Vagina (tissue), 2 donors: ENCODE measurements at places on chromosomes 16 and 17. TPM values are rescaled to one million over a fixed set of nuclear protein-coding genes. Genes with fewer than 3 reads are reported as not detected.

DNA sequence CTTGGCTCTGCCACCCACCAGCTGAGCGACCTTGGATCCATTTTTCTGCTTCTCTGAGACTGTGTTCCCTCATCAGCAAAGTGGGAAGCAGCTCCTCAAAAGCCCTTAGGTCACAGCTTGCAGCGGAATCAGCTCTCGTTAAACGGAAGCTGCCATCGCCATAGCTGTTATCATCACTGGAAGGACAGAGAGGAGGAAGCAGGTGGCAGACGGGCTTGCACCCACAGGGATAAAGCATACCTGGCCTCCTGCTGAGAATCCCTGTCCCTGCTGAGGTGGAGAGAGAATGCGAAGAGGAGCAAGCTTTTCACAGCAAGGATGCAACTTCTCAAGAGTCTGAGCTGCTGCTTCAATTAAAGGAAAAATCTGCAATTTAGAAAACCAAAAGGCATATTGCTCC lies 106.6 kb downstream of the CLEC16A start:
- peaks cover 7% of the 10 kb centered on the region for H3K36me3 ChIP-seq
- no peak for DNase-seq
- peaks cover 14% of the 10 kb centered on the region for H3K4me1 ChIP-seq
- no peaks in the 10 kb centered on the region for H3K27me3 ChIP-seq
- no peak overlapping the region for H3K27ac ChIP-seq

- DNase-seq: no peak
- no peaks in the 10 kb centered on the region for H3K27me3 ChIP-seq
- H3K27ac ChIP-seq: no peak overlapping the region
- no peaks in the 10 kb centered on the region for H3K36me3 ChIP-seq
- peaks cover 6% of the 10 kb centered on the region for H3K4me1 ChIP-seq
Observed at GRCh38 chr16:57229079-57229478, 16.0 kb upstream of the ARL2BP start.

DNA sequence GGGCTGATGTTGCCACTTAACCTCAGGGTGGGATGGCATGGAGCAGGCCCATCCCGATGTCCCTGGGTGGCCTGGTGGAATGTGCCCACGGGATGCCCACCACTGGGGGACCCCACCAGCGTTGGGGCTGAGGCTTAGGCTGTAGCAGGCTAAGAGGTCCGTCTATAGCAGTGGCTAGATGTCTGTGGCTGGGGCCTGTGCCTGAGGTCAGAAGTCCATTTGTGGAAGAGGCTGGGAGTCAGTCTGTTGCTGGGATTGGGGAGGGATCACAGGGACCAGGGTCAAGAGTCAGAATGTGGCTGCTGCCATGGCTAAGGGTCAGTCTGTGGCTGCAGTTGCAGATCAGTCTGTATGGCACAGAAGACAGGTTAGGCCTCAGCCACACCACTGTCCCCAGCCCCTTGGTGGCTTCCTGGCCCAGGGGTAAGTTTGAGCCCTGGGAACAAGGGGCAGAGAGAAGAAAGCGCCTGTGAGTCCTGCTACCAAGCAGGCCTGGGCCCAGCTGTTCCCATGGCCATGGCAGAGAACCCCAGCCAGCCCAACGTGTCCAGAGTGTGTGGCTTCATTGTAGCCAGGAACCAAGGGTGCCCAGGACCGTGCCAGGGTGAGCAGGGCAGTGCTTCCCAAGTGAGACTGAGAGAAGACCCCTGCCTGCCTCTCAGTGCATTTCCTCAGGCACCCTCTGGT lies 35.7 kb downstream of the RAI1 start:
- no peaks in the 10 kb centered on the region for H3K36me3 ChIP-seq
- H3K27ac ChIP-seq: no peak overlapping the region
- H3K4me3 ChIP-seq: no peak overlapping the region

GRCh38 chr17:73404246-73404645 lies 92.4 kb upstream of the CDC42EP4 start:
- H3K36me3 ChIP-seq: no peaks in the 10 kb centered on the region
- no peak overlapping the region for H3K4me3 ChIP-seq
- no peak for DNase-seq
- no peaks in the 10 kb centered on the region for H3K27me3 ChIP-seq
- no peak overlapping the region for H3K27ac ChIP-seq
- H3K4me1 ChIP-seq: no peaks in the 10 kb centered on the region

Gene ABCC3
- total RNA-seq: 47.6 TPM

Gene RPL19
- total RNA-seq: 2,758 TPM

- no peak overlapping the region for H3K4me3 ChIP-seq
- DNase-seq: no peak
- no peak overlapping the region for H3K27ac ChIP-seq
- H3K36me3 ChIP-seq: no peaks in the 10 kb centered on the region
Observed at GRCh38 chr17:74117087-74117698, 86.3 kb upstream of the RPL38 start.

DNA sequence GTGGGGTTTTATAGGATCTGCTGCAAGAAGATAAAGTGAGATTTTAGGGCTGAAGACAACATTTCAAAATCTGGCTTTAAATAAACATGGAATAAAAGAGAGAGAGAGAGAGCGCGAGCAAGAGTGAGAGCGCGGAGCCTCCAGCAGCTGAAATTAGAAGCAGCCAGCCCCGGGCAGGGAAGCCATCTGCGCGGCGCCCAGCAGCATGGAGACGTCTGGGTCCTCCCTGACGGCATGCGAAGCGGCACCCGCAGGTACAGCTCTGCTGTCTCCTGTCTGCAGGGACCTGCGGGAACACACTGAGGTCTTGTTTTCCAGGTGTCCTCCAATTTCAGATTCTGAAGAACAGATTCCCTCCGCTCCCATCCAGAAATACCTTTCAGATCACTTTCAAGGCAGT lies 7.9 kb upstream of the BAIAP2 start:
- H3K27ac ChIP-seq: peak overlapping the region; percentile 45
- peak overlapping the region; percentile 0 for H3K4me3 ChIP-seq
- DNase-seq: no peak
- peaks cover 3% of the 10 kb centered on the region for H3K36me3 ChIP-seq

GRCh38 chr16:26220894-26221293 lies 529.1 kb downstream of the HS3ST4 start:
- no peaks in the 10 kb centered on the region for H3K36me3 ChIP-seq
- no peaks in the 10 kb centered on the region for H3K27me3 ChIP-seq
- no peak for DNase-seq
- no peak overlapping the region for H3K4me3 ChIP-seq
- no peaks in the 10 kb centered on the region for H3K4me1 ChIP-seq

DNA sequence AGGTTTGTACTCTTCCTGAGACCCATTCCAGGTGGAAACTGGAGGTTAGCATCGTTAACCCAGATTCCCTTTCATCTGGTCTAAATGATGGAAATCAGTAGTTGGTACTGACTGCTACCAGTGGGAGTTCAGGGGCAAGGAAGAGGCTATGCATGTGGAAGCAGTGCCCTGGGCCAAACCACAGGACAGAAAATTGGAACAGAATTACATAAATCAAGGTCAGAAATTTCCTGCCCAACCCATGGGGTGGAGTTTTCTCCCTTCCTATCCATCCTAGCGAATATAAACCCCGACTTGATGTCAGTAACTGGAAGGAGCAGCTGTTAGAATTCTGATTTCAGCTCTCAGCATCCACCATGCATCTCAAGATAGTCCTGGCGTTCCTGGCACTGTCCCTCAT lies at the start of gene AOC2:
Gene AOC2 (plus strand): TSS at position 310 of the 400 bp plus-strand sequence. CDS start 47 bp downstream, at position 357.
- no peak for DNase-seq
- no peak within 1 kb of the TSS for H3K27ac ChIP-seq
- H3K4me1 ChIP-seq: peaks cover 7% of the 10 kb centered on the region
- H3K27me3 ChIP-seq: no peaks in the 10 kb centered on the region

Gene CES1
- total RNA-seq: 10.1 TPM

- no peaks in the 10 kb centered on the region for H3K27me3 ChIP-seq
- H3K36me3 ChIP-seq: no peaks in the 10 kb centered on the region
- DNase-seq: no peak
- peaks cover 22% of the 10 kb centered on the region for H3K4me1 ChIP-seq
Observed at GRCh38 chr16:77214411-77215138, 15.4 kb downstream of the SYCE1L start.

Gene MARCHF10
- total RNA-seq: 0.25 TPM

Gene KRT31
- total RNA-seq: not detected

Gene KRTAP3-2
- total RNA-seq: not detected

DNA sequence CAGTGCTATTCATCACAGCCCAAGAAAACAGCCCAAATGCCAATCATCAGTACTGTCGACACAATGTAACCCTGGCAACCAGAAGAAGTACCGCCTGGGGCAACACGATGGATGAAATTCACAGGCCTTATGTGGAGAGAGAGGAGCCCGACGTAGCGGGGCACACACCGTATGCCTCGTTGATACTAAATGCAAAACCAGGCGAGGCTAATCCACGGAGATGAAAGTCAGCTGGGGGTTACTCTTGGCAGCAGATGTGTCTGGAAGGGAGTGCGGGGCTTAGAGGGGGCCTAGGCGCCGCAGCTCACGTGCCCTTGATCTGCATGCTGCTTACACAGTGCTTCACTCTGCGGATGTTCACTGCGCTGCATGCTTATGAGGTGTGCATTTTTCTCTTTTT lies 29.8 kb downstream of the ITGAE start:
- H3K36me3 ChIP-seq: no peaks in the 10 kb centered on the region
- DNase-seq: no peak
- no peaks in the 10 kb centered on the region for H3K27me3 ChIP-seq

GRCh38 chr17:7440834-7441195 lies 1.5 kb downstream of the FGF11 start:
- peak overlapping the region; percentile 46 for H3K4me3 ChIP-seq
- H3K4me1 ChIP-seq: peaks cover 70% of the 10 kb centered on the region
- DNase-seq: no peak
- no peaks in the 10 kb centered on the region for H3K27me3 ChIP-seq
- H3K36me3 ChIP-seq: no peaks in the 10 kb centered on the region

Gene PIPOX
- 1.7 TPM for total RNA-seq

Gene NACA2
- total RNA-seq: not detected

GRCh38 chr17:57550668-57551315 lies 194.3 kb downstream of the CCDC182 start:
- no peak overlapping the region for H3K27ac ChIP-seq
- DNase-seq: no peak
- no peaks in the 10 kb centered on the region for H3K36me3 ChIP-seq
- peaks cover 8% of the 10 kb centered on the region for H3K4me1 ChIP-seq

- peaks cover 9% of the 10 kb centered on the region for H3K36me3 ChIP-seq
- peaks cover 95% of the 10 kb centered on the region for H3K4me1 ChIP-seq
- H3K27ac ChIP-seq: peak overlapping the region; percentile 99
- H3K27me3 ChIP-seq: no peaks in the 10 kb centered on the region
- peak overlapping the region; percentile 51 for H3K4me3 ChIP-seq
Observed at GRCh38 chr17:40072040-40072734, 9.4 kb downstream of the THRA start.

GRCh38 chr16:14249291-14250032 lies 178.3 kb downstream of the MRTFB start:
- no peak overlapping the region for H3K27ac ChIP-seq
- no peaks in the 10 kb centered on the region for H3K27me3 ChIP-seq
- DNase-seq: no peak
- no peaks in the 10 kb centered on the region for H3K36me3 ChIP-seq
- H3K4me1 ChIP-seq: no peaks in the 10 kb centered on the region

Gene CHST4
- not detected for total RNA-seq

Gene CLEC18A
- total RNA-seq: 1.2 TPM

DNA sequence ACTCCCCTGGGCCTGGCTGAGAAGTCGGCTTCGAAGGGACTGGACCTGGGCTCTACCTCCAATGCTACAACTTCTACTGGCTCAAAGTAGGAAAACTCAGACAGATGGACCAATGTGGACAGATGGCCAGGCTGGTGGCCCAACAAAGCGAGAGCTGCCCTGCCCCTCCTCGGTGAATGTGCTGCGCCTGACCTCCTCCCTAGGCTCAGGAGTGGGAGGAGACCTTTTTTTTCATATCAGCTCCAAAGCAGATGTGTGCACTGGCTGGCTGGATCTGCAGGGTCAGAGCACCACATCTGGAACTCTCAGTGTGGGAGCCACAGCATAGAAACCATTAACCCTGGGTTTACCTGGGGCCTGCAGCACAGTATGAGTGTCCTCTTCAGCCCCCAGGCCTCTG lies 20.8 kb downstream of the ATP6V0D1 start:
- peaks cover 99% of the 10 kb centered on the region for H3K4me1 ChIP-seq
- H3K4me3 ChIP-seq: no peak overlapping the region
- H3K27me3 ChIP-seq: no peaks in the 10 kb centered on the region

GRCh38 chr16:78931678-78932077 lies 668.9 kb downstream of the MAF start:
- no peaks in the 10 kb centered on the region for H3K27me3 ChIP-seq
- H3K4me1 ChIP-seq: no peaks in the 10 kb centered on the region
- no peak for DNase-seq
- H3K4me3 ChIP-seq: no peak overlapping the region

DNA sequence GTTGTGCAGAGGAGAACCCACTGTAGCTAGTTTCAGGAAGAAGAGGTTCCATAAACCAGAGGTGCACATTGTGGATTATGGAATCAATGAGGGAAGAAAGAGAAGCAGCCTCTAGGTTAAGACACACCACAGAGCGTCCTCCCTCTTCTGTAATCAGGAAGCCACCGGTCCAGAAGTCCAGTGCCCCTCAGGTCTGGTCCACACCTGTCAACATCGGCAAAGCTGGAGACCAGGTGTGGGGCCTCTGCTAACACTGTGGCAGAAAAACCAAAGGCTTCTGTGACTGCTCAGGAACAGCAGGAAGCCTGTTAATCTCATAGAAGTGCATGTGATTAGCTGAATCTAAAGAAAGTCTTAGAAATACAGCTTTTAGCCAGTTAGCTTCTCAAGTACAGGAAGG lies 23.3 kb downstream of the LIMD2 start:
- H3K36me3 ChIP-seq: no peaks in the 10 kb centered on the region
- DNase-seq: no peak
- H3K27me3 ChIP-seq: no peaks in the 10 kb centered on the region

DNA sequence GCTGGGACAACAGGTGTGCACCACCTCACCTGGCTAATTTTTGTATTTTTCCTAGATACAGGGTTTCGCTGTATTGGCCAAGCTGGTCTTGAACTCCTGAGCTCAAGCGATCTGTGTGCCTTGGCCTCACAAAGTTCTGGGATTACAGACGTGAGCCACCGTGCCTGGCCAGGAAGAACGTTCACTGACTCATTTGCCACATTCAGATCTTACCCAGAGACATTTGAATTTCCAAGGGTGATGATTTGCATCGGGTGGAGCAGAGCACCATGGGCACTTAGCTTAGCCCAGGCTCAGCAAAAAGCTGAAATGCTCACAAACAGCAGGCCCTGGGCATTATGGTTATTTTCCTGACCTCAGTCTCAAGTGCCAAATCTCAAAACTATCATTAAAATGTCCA lies 14.5 kb upstream of the ADORA2B start:
- no peaks in the 10 kb centered on the region for H3K36me3 ChIP-seq
- no peak overlapping the region for H3K4me3 ChIP-seq
- no peaks in the 10 kb centered on the region for H3K27me3 ChIP-seq
- no peak overlapping the region for H3K27ac ChIP-seq
- no peaks in the 10 kb centered on the region for H3K4me1 ChIP-seq

Gene ZNF174
- 14.0 TPM for total RNA-seq

DNA sequence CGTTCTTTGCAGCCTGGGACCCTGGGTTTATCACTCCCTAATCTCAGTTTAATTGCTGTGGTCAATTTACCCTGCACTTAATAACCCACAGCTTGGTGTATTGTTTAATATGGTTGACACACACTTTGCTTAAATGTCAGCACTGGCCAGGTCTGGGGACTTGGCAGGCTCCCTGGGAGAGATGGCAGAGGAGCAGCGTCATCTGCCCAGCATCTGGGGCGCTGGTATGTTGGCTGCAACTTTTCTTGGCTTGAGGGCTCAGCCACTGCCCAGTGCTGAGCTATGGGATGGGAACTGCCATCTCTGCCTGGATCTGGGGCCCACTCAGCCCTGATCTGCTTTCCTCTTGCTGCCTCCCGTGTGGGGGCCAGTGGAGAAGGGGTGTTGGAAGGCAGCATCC lies 115.7 kb upstream of the IRX3 start:
- H3K27ac ChIP-seq: no peak overlapping the region
- no peaks in the 10 kb centered on the region for H3K27me3 ChIP-seq
- H3K4me1 ChIP-seq: no peaks in the 10 kb centered on the region
- DNase-seq: no peak
- H3K36me3 ChIP-seq: no peaks in the 10 kb centered on the region

Gene CDYL2
- 2.9 TPM for total RNA-seq
